ENCODE measurements at places on chromosomes 2 and 18.

GRCh38 chr2:59691518-59692190 lies 861.8 kb downstream of the BCL11A start:
- DNase-seq: no peak

DNA sequence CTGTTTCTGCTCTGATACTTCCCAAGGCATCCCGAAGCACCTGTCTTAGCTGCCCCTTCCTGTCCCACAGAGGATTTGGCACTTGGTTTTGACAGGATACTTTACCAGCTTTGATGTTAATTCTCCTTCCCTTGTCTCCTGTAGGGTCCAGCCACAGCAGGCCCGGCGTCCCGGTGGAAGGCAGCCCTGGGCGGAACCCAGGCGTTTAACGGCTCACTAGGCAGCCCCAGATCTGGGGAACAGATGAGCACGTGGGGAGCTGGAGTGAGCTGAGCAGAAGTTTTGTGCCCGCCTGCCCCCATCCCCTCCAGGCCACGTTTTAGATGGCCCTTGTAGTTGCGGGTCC lies 11.4 kb downstream of the ANKRD23 start:
- no peak for DNase-seq

DNA sequence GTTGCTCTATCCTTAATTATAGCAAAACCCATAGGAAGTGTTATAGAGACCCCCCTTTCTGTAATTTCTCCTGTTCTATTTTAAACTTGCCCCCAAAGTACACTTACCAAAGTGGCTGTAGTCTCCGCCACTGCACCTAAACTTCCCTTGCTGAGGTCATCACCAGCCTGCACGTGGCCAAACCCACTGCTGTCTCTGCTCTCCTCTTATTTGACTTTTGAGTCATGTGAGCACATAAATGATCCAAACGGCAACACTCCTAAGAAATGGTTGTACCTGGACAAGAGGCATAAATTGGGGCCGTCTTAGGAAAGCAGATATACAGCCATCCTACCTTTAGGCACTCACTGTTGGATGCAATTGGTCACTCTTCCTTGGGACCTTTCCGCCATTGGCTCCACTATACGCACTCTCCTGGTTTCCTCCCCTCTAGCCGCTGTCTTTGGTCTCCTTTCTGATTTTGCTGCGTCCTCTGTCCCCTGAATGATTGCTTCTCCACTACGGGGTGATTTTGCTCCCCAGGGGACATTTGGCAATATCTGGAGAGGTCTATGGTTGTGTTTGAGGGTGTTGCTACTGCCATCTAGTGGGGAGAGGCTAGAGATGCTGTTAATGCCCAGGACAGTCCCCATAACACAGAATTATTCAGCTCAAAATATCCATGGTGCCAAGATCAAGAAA lies 19.2 kb upstream of the IL36G start:
- DNase-seq: no peak

DNA sequence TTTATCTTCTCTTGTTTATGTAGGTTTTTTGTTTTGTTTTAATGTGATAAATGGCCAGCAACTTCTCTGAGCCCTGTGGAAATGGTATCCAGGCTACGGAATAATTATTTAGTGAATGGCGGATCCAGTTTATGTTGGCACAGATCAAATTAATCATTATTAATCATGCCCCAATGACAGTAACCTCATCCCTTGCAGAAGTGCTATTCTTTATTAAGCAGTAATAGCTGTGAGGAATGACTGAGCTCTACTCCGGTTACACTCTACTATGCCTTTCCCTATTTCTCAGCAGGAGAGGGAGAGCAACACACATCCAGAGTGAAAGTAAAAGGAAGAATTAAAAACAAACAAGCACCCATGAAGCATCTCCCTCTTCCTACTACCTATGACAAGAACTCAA lies 84.8 kb downstream of the SETBP1 start:
- no peak for DNase-seq

- peak; percentile 53 for DNase-seq
Measured at GRCh38 chr2:234483568-234484251, 13.2 kb downstream of the ARL4C start.
